Lung (tissue), 17 donors: ENCODE measurements at places on chromosomes 13 and 19.

GRCh38 chr19:33688171-33688992 lies 66.6 kb downstream of the CHST8 start:
- no peak for DNase-seq

GRCh38 chr13:51453959-51454703 lies 1.3 kb upstream of the INTS6 start:
- DNase-seq: no peak

GRCh38 chr13:55727683-55728082 lies 1413.0 kb upstream of the PRR20A start:
- DNase-seq: no peak

GRCh38 chr19:6425732-6426620 lies 1.4 kb upstream of the KHSRP start:
- peak; percentile 25 for DNase-seq

DNA sequence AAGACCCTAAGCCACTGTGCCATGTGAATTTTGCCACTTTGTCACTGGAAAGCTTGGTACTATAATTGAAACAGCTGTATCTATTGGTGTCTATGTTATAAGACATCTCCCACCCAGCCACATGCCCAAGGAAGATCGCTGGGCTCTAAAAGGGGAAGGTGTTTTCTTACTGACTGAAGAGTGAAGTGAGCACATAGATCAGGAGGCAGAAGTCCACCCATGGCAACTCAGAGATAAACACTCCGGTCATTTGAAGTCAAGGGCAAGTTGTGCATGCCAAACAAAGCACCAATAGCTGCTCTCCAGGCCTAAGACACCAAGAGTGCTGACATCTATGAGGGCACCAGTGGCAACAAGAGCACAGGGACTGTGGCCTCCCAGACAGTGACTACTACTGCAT lies 153.8 kb downstream of the KCTD12 start:
- no peak for DNase-seq

GRCh38 chr19:17549085-17549740 lies 6.2 kb upstream of the COLGALT1 start:
- no peak for DNase-seq

GRCh38 chr13:81957121-81957520 lies 1616.2 kb upstream of the SPRY2 start:
- DNase-seq: no peak

- DNase-seq: no peak
These were observed 158.5 kb upstream of the KL start for GRCh38 chr13:32857689-32858088.

DNA sequence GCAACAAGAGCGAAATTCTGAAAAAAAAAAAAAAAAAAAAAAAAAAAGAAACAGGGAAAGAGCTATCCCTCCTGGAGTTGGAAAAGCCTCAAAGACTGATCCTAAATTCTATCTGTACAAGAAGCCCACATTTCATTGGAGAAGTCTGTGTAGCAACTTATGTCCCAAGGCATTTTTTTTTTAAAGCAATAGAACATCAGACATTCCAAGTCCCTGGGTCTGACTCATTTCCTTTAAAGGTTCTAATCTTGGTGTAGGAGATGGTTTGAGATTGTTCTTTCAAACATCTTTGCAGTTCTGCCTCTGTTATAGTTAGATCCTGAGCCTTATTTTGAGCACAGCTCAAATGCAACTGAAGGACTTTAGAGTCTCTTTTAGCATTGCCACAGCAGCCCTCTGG lies 706.5 kb upstream of the MIR17HG start:
- DNase-seq: no peak

DNA sequence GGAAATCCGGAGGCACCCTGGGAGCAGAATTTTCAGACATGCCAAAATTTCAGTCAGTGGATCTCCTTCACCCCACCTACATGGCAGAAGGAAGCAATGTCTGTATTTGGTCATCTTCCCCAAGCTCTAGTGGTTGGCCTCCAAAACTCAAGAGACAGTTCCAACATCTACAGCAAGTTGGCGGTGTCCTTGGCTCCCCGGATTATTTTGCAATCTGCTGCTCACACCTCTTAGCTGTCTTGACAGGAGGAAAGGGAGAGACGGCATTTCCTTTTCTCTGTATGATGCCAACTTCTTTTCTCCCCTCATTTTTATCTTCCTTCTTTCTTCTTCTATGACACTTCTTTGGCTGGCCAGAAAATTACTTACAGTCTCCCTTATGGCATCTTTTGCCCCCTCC lies 159.9 kb downstream of the SUCLA2 start:
- DNase-seq: peak; percentile 45

GRCh38 chr13:31022288-31022895 lies 89.9 kb downstream of the TEX26 start:
- no peak for DNase-seq

GRCh38 chr19:8366961-8367326 lies 3.0 kb downstream of the ANGPTL4 start:
- DNase-seq: no peak

GRCh38 chr19:17543986-17544385 lies 11.5 kb upstream of the COLGALT1 start:
- no peak for DNase-seq

DNA sequence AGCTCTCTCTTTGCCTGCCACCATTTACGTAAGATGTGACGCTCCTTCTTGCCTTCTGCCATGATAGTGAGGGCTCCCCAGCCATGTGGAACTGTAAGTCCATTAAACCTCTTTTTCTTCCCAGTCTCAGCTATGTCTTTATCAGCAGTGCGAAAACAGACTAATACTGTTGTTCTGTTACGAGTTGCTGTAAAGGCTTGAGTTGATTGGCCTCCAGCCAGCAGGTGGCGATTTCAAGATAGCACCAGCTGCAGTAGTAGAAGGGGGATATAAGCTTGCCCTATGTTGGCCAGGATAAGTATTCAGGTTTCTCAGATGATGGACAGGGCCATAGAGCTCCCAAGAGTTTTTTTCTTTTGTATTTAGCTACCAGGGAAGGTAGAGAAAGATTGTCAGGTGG lies 385.5 kb downstream of the MZT1 start:
- no peak for DNase-seq

DNA sequence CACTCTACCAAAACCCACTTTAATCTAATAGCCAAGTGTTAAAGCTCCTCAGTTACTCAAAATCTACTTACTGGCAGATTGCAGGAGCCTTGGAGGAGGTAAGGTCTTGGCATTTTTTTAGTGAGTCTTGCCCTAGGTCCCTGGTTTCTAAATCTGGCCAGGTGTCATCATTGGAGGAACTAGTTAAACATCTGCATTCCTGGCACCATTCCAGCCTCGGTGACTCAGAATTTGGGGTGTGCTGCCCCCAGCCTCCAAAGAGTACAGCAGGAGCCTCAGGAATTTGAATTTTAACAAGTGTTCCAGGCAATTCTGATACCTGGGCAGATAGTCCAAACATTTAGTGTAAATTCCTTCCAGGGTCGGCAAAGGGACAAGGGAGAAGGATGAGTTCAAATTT lies 37.4 kb downstream of the KLF5 start:
- no peak for DNase-seq

DNA sequence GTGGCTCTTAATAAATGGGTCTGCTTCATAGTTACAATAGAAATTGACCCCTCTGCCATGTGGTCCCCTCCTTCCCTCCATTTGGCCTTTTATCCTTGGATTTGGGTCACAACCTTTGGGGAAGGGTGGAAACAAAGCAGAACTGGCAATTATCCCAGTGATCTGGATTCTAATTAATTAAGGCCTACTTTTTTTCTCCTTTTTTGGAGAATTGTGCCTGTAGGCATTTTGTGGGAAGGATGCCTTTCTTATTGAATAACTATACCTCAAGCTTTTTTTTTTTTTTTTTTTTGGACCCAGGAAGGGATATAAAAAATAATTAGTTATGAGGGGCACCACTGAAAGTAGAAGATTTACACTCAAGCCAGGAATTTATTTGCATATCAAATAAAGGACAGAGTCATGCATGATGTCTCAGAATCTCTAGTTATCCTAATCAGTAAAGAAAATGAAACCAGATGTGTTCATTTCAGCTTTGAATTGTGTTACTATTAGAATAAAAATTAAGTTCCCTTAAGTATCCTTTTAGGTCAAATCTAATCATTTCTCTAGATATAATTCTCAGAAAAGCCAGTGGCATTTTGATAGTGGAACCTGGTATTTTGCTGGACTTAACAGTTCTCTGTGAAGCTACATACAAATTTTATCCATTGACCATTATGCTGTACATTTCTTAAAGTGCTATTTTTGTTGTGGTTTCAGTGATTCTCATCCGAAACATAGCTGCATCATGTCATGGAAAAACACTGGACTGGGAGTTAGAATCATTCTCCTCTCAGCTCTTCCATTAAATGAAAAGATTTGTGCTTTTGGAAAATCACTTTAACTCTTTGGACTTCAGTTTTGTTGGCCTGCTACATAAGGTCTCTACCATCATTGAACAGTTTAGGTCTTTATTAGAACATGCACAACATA lies 129.3 kb downstream of the KCNRG start:
- no peak for DNase-seq

- DNase-seq: peak; percentile 90
These were observed 420 bp downstream of the IL17D start for GRCh38 chr13:20703780-20704458.

- DNase-seq: no peak
These were observed 458.3 kb downstream of the COG6 start for GRCh38 chr13:40113643-40114304.

- no peak for DNase-seq
These were observed 24.6 kb downstream of the CYP4F22 start for GRCh38 chr19:15532779-15533521.

DNA sequence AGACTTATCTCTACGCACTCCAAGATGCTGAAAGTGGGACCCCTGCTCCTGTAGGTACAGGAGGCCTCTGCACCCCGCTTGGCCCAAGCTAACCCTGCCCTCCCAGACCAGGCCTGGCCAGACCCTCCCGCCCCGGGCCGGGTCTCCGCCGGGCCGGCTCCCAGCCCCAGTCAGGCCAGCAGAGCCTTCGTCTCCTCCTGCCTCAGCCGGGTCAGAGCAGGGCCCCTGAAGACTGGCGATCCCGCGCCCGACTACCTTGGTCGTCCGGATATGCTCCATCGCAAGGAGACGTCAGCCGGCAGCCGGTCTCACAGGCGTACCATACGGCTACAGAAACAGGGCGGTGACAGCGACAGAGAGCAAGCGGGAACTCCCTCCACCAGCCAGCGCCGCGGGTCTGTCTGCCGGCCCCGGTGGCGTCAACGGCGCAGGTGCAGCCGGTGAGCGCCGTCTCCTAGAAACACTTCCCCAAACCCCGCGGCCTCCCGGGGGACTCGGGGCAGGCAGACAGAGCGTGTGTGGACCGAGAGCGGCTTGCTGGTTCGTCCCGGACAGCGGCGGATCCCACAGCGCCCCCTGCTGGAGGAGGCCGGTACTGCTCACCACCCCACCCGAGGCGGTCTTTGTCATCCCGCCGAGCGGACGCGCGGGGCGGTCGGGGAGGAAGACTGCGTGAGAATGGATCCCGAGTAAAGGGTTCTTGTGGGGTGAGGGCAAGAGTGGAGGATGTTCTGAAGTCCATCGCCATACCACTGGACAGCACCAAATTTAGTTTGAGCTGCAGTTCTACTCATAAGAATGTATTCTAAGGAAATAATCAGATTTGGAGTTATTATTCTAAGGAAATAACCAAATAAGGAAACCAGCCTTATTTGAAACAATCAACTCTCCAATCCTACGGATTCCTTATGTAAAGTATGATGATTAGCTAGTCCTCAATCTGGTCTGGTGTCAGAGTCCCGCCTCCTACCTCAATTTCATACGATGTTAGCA lies at the start of gene MTMR6:
TSS of gene MTMR6 (minus strand) at position 520 of the 993 bp plus-strand sequence. CDS start at position 279, 241 bp downstream.
- peak; percentile 95 for DNase-seq

DNA sequence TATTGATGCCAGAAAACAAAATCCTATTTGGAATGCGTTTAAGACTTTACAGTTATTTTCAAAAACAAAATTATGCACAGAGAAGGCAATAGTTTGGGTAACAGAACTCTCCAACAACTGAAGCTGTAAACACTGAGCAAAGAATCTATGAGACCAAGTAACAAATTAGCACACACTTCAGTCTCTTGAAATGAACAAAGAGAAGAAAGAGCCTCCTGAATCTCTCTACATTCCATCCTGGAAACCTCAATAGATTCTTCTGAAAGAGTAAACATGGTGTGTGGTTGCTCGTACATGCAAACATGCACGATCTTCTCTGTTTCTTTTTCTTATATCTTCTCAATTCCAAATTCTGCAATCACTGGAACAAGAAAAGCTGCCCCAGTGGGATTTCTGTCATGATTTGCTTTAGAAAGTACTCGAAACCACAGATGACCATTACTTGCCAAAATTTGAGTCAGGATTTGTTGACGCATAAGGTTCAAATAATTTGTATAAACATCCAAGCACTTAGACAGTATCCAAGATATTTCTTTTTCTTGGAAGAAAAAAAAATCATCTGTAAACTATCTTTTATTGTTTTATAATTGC lies 137.9 kb upstream of the DACH1 start:
- DNase-seq: peak; percentile 48

DNA sequence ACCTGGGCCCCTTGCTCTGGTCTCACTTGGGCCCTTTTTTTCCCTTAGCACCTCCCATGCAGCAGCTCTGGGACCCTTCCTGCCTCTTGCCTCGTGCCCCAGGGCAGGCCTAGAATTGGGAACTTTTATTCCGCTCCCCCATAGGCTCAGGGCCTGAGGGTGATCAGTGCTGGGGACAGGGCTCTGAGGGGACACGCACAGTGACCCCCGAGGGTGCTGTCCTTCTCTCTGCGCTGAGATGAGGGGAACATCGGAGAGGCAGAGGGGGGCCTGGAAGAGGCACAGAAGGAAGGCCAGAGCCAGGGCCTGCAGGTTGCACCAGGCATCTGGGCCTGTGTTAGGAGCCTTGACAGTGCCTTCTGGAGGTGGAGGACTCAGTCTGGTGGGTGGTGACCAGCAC lies 10.8 kb downstream of the EPN1 start:
- no peak for DNase-seq

- no peak for DNase-seq
These were observed 665.7 kb upstream of the SLC10A2 start for GRCh38 chr13:103731959-103732358.

- no peak for DNase-seq
These were observed 22.4 kb upstream of the ARHGEF18 start for GRCh38 chr19:7326105-7326877.

- peak; percentile 22 for DNase-seq
These were observed 8.4 kb downstream of the PCDH9 start for GRCh38 chr13:67221630-67222226.

DNA sequence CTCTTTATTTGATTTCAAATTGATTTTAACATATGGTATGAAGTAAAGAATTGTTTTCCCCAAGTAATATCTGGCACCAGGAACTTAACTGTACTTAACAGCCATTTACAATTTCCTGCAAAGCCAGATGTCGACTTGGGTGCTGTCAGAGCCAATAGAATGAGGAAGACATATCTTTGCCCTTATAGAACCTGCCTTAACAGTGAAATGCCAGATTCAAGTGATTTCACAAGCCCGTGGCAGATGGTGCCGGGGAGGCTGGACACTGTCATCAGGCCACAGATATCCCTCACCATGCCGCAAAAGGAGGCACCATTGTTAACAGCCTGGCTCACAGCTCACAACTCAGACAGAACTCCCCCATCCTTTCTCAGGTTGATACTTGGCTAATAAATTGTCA lies 48.7 kb downstream of the ESD start:
- no peak for DNase-seq

- DNase-seq: peak; percentile 32
These were observed at the start of gene PCDH8 for GRCh38 chr13:52848455-52849195. Gene PCDH8 (minus strand): TSS chr13:52848640. CDS start chr13:52848436, 204 bp downstream.
